ENCODE measurements at places on chromosomes 5 and 9. TPM values are rescaled to one million over a fixed set of nuclear protein-coding genes. Genes with fewer than 3 reads are reported as not detected.

GRCh38 chr5:82356808-82357671 lies 78.9 kb upstream of the RPS23 start:
- DNase-seq = peak; percentile 93

DNA sequence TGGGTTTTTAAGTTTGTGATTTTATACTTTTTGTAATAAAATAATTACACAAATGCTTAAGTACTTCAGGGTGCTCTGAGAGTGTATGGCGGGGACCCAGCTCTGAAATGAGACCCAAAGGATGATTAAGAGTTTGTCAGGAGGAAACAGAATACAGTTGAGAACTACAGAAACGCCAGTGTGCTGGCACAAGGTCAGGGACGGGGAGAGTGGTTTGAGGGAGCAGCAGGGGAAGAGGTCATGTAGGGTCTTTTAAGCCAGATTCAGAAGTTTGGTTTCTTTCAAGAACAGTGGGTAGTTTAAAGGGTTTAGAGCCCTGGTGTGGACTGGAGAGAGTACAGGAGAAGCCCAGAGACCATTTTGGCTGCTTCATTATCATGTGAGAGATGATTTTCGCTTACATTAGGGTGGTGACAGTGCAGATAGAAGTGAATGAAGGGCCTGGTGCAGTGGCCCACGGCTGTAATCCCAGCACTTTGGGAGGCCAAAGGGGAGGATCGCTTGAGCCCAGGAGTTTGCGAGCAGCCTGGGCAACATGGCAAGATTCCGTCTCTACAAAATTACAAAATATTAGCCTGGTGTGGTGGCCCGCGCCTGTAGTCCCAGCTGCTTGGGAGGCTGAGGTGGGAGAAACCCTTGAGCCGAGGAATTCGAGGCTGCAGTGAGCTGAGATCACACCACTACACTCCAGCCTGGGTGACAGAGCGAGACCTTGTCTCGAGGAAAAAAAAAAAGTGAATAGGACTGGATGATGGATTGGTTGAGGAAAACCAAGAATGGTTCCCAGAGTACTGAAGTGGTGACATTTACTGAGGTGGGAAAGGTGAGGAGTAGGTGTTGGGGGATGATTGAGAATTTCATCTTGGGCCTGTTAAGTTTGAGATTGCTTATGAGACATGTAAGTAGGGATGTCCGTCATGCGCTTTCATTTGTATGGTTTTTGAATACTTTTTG lies 1.4 kb upstream of the ETF1 start:
- no peak for DNase-seq

DNA sequence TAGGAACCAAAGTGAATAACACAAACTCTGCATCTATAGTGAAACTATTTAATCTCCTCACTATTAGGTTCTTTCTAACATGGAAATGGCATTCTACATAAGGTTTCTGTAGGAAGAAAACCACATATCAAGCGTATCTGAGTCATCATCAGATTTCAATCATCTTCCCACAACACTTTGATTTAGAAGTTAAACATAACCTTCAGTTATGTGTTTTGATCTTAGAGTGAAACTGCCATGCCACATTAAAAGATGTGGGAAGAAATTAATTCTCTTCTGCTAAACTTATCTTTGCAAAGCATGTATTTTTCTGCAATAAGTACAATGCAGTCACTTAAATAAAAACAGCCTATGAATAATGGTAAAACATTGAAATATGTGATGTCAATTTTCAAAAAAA lies 55.0 kb downstream of the MEF2C start:
- DNase-seq = no peak

- DNase-seq = no peak
These were observed 1.7 kb downstream of the RAB14 start for GRCh38 chr9:121199921-121200320.

- no peak for DNase-seq
These were observed 75.3 kb downstream of the NMUR2 start for GRCh38 chr5:152329761-152330283.

GRCh38 chr9:78033870-78034269 lies 2.3 kb upstream of the GNAQ start:
- no peak for DNase-seq

The HMMR gene
- 4.6 TPM for polyA plus RNA-seq
